ENCODE measurements at places on chromosomes 12 and 14.

- no peak for DNase-seq
These were observed at the start of gene ACACB for GRCh38 chr12:109115758-109116610. TSS of gene ACACB (plus strand) at chr12:109116587. CDS start at chr12:109139406, 22,819 bp downstream.

- DNase-seq, result no peak
These were observed 1.1 kb downstream of the BTBD6 start for GRCh38 chr14:105249182-105250007.

DNA sequence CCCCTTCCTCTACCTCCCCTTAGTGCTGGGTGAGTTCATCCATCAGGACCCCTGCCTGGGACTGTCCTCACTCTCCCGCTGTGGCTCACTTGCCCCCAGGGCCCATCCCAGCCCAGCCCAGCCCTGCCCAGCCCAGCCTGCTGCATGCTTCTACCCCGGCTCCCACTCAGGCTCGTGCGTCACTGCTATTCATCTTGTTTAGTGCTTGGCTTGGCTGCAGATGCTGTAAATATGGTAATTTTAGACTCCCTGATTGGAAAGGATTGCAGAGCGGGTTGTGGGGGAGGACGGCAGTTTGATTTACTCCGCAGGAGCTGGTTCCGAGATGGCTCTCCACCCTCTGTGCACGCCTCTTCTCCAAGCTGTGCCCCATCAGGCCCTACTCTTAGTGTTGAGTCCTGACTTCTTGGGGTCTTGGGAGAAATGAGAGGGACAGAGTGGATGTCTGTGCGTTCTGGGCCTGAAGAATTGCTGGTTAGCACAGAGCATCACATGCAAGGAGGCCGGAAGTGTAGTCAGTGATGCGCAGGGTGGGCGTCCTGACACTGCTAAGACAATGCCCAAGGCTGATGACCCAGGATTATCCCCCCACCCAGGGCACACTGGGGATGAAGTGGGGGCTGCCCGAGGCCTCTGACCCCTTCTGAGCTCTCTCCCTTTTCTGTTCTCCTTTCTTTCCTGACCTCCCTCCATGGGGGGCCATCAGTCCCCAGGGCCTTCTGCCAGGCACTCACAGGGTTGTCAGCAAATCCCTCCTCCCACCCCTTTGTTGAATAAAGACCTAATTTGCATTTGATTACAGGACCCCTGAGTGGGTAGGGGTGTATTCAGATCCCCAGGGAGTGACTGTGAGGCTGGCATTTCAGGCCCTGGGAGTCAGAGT is 244.4 kb downstream of the ZFP36L1 start:
- no peak for DNase-seq

GRCh38 chr12:124862768-124863415 is 772 bp downstream of the SCARB1 start:
- peak; percentile 3 for DNase-seq

- no peak for DNase-seq
These were observed 1189.5 kb upstream of the TMEM132C start for GRCh38 chr12:127077262-127078045.

DNA sequence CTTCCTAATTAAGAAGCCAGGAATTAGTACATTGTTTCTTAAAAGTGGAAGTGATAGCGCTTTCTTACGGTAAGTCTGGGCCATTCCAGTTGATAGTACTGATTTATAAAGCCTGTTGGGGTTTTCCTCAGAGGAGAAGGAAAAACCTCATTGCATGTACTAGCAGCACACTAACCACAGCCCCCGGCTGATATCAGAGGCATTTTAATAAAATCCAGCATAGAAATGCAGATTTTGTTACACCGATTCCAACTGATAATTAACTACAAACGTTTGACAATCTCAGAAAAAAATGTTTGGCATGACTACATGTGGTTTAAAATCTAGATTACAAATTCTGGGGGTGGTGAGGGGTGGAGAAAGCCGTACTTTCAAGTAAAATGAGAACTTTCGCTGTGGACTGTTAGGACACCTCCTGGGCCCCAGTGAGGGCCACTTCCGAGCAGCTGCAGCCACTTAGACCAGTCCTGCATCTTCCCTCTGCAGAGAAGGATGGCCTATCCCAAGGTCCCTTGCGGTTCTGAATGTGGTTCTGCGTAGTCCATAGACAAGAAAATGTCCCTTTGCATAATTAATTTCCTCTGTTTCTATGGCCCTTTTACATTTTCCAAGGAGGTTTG is 374.4 kb downstream of the NUAK1 start:
- no peak for DNase-seq

DNA sequence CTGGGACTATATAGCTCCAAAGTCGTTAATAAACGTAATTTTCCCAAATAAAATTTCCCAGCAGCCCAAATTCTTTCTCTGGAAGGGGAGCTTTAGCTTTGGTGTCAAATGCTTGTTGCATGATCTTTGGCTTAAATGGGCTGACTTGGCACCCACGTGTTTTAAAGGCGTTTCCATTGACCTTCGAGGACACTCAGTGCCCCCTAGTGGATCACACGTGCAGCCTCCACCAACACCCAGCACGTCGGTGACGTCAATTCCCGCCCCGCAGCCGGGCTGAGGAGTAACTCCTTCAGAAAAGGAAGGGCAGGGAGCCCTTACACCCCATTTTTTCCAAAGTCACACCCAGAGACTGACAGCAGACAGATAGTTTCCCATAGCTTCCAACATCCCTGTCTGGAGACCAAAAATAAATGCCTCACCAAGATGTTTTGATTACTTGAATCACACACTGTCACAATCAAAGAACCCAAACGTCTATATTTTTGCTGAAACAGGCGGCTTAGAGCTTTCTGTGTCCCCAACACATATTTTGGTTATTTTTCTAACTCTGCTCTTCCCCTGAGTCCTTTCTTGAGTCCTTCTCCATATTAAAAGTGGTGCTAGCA is 707.9 kb downstream of the AACS start:
- DNase-seq, result no peak

DNA sequence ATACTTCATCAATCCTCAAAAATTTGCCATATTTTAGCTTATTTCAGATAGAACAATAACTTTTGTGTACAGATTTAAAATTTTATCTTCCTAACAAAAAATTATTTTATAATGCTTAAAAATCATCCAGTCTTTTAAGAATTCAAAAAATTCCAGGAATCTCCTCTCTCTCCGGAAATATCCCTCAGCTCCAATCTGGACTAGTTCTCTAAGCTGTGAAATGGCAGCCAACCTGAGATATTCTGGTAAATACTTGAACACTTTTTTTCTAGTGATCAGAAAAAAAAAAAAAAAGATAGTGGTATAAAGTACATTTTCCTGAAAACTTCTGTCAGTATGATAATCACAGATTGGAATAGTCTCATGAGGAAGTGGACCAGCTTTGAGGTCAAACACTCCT is 57.6 kb downstream of the SSPN start:
- DNase-seq, result no peak

DNA sequence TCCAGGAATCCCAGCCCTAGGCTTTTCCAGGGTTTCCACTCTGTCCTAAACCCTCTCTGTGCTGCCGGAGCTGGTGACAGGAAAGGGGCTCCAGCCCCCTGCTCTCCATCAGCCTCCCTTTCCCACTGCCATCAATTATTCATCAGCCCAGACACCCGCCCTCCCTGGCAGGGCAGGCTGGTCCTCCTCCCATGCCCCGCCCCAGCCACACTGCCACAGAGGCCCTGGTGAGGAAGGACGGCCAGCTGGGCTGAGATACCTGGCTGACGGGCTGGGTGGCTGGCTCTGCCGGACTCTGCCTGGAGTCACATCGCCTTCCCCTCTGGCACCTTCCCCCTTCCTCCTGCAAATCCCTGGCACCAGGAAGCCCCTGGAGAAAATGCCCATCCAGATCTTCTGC is 11.9 kb upstream of the SMARCD1 start:
- no peak for DNase-seq

DNA sequence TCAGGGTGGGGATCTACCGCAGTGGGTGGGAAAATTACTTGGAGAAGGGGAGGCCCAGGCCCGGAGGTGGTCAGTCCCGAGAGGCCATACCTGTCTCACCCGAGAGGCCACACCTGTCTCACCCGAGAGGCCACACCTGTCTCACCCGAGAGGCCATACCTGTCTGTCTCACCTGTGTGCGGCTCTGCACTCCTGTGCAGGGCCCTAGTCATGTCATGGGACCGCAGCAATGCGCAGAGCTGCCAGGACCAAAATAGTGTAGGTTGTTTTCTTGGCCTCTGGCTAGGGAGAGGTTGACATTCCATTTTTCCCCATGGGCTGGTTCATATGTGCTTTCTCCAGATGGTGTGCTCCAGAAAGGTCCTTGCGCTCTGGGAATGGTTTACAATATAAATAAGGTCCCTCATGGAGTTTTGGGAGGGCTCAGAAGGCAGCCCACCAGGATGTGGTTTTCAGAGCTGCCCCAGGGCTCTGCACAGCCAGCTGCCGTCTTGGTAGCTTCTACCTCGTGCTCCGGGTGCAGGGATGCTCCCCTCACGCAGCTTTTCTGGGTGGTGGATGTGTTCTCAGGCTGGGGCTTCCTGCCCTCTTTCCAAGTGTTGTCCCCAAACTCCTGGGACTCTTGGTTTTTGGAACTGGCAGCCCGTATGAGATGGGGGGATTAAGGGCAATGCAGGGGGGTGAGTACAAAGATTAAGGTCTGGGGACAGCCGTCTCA is 58.2 kb downstream of the CACNA1C start:
- DNase-seq, result no peak

GRCh38 chr12:81610955-81611889 is 147.9 kb downstream of the PPFIA2 start:
- no peak for DNase-seq

GRCh38 chr12:111715279-111715678 is 29.4 kb downstream of the ACAD10 start:
- DNase-seq, result no peak

- no peak for DNase-seq
These were observed 375.3 kb upstream of the KITLG start for GRCh38 chr12:88955531-88955930.

- DNase-seq, result no peak
These were observed 47.6 kb upstream of the ASPG start for GRCh38 chr14:104037903-104038302.

DNA sequence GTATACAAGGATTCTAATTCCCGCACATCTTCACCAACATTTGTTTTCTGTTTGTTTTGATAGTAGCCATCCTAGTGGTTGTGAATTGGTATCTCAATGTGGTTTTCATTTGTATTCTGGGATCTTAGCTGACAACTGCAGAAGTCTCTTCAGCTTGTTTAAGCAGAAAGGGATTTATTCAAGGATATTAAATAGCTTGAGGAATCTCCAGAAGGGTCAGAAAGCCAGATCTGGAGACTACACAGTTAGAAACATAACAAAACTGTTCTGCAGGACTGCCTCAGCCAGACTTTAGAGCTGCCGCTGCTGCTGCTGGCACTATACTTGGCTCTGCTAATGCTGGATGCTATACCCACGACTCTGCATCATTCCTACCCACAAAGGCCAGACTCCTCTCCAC is 13.4 kb upstream of the CDKL1 start:
- DNase-seq, result no peak

DNA sequence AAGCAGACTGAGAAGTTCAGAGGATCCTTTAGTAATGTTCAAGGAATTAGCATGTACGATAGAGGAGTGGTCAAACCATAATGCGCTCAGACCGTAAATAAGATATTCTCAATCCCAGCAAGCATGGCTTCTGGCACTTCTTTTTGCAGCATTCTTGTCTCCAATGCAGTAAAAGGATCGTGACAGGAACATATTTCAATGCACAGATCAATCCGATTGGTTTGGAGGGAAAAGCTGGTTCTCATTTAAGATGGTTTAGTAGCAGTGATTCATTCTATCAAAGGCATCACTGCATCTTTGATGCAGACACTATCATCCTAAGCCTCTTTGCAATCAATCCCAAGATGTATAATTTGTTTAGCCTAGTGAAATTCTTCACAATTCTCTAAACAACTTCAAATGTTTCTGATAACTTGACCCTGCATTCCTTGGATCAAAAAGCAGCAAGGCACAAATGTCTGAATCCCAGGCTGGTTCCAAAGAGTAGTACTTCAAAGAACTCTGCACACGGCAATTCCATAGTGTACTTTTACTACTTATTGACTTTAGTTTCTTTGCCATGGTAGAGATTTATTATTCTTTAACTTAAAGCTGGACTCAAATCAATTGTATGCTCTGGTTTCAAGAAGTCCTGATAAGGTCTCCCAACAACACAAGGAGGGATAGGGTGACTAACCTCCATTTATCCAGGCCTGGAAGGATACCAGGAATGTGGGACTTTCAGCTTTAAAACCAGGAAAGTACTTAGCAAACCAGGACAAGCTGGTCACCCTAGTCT is 96.8 kb upstream of the MDM1 start:
- DNase-seq, result no peak

DNA sequence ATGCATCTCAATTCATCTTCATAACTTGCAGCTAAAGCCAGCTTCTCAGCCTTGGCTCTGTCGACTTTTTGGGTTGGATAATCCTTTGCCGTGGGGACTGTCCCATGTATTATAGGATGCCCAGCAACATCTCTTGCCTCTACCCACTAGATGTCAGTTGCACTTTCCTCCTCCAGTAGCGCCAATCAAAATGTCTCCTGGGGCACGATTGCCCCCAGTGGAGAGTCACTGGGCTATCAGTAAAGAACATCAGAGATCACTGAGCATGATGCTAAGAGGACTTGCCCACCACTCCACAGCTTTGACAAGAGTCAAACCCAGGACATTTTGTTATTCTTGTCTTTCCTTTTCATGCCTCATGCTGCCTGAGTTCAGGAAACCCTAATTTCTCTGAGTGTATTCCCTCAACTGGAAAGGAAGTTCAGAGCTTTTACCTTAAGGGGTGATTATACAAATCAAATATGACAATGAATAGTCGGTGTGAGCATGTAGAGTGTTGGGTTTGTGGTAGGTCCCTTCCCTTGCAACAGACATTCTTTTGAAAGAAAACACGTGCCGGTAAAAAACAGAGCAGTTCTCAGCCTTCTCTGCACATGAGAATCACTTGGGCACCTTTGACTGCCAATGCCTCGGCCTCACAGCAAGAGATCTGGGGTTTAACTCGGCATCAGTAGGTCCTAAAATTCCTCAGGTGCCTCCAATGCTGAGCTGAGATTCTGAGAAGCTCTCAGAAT is 980.6 kb downstream of the VRK1 start:
- no peak for DNase-seq

DNA sequence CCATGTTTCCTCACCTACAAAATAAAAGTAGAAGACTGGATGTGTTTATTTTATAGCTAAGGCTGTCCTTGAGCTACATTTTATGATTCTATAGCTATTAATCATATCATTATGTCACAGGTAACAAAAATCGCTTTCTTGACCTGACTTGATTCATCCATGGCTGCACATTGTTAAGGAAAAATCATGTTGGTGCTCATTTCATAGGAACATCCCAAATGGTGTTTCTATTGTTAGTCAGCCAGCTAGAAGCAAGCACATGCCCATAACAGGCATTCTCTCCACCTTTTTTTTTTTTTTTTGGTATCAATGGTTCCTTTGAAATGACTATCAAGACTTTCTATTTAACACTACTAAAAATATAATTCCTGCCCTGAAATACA is 45.3 kb upstream of the PTHLH start:
- DNase-seq, result no peak

DNA sequence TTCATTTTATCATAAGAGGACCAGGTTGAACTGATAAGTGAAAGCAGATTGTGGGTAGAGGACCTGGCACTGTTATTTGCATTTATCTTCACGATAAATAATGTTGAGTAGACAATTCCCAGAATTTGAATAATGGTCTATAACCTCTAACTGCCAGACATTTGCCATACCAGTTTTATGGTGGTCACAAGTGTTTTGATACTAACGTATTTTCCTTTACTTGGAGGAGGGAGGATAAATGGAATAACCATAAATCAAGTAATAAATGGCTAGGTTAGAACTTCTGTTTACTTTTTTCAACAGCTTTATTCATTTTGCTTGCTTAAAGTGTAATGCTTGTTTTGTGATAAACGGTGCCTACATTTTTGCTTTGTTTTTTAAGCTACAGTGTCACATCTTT is 9.5 kb downstream of the PAX9 start:
- no peak for DNase-seq

GRCh38 chr12:11798856-11799501 is 149.5 kb downstream of the ETV6 start:
- DNase-seq, result no peak
